ENCODE measurements at places on chromosomes 6 and 20. TPM values are rescaled to one million over a fixed set of nuclear protein-coding genes. Genes with fewer than 3 reads are reported as not detected.

The CRIP3 gene
- 0.34 TPM for total RNA-seq

The ZBTB46 gene
- total RNA-seq = 41.2 TPM

The SEL1L2 gene
- total RNA-seq = not detected

The TRMT6 gene
- 9.4 TPM for total RNA-seq

The LY6G5C gene
- total RNA-seq = 3.6 TPM

The MMS22L gene
- 12.3 TPM for total RNA-seq

The SALL4 gene
- 0.14 TPM for total RNA-seq

The UFL1 gene
- total RNA-seq = 22.6 TPM

The MUC21 gene
- not detected for total RNA-seq

The ERVFRD-1 gene
- 0.05 TPM for total RNA-seq

The TMEM170B gene
- 2.4 TPM for total RNA-seq

The MBOAT1 gene
- total RNA-seq = 22.0 TPM

The PAK1IP1 gene
- total RNA-seq = 11.2 TPM

The NKAPL gene
- 1.1 TPM for total RNA-seq

The RIPOR3 gene
- total RNA-seq = 0.68 TPM

The GABRR1 gene
- not detected for total RNA-seq

The SRC gene
- total RNA-seq = 4.1 TPM
